Activated CD8-positive, alpha-beta memory T cell treated with anti-CD3 and anti-CD28 coated beads, Interleukin-2, amount 10 ng/mL, durations not matched to agents 7 days and 5 days (primary cell): ENCODE measurements at places on chromosomes 1 and 21.
A peak's percentile ranks its signal among the peaks of the same experiment; 100 is the strongest.

GRCh38 chr21:26686278-26686677, 113.2 kb upstream of the CYYR1 start:
- DNase-seq, result peak; percentile 42

- DNase-seq, result no peak
Observed at GRCh38 chr21:18722193-18722592, 318.6 kb upstream of the TMPRSS15 start.

GRCh38 chr1:38558055-38558454, 301.5 kb downstream of the RRAGC start:
- no peak for DNase-seq

GRCh38 chr21:41668686-41669532, 97.9 kb downstream of the RIPK4 start:
- no peak for DNase-seq

DNA sequence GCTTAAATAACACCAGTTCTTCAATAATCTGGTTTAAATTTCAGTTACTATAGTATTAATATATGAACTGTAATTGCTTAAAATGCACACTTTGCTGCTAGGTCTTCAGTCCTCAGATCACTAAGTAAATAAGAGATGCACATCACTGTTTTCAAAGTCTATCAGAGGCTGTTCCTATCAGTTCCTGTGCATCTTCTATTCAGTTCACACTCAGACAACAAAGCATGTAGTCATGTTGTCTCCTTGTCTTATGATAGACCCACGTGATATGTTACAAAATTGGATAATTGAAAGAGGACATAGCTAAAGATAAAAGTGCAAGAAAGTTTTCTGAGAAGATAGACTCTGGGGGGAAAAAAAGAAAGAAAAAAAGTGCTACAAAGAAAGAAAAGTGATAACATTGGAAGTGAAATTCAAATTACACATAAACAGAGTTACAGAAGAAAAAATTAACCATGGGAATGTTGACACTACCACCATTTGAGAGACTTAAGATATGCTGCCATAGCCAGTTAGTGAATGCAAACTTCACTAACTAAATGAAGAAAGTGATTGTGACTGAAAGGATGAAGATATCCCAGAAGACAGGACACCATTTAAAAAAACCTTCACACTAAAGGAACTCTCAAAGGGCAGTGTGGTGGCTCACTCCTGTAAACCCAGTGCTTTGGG, 33.9 kb upstream of the TSNAX start:
- DNase-seq, result no peak

DNA sequence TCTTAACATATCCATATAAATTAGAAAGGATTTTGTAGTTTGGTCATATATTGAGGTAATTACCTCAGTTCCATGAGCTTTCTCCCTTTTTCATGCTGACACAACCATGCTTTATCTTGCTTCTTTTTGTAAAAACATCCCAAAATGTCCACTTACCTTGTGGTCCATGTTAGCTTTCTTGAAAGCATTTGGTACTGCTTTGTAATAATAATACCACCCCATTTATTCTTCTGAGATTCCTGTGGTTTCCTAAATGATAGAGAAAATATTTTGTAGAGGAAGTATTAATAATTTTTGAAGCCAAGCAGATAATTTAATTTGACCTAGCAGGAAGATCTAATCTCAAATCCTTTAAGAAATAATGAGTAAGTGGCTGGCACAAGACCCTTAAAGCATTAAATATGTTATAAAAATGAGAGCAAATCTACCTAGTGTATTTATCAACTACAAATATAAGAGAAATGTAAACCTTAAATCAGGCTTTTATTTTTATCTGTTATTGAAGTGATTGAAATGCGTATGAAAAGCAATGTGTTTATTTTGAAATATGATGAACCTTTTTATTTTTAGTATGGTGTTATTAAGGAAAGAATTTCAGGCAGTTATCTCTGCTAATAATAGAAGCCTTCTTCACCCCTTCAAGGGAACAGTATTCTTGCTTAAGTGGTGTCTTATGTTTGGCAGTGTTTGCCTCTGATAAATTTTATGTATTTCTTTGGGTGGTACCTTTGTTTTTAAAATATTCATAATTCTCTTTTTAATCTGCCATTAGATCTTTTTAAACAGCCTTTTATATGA, 9.2 kb downstream of the PRKAA2 start:
- no peak for DNase-seq

- no peak for DNase-seq
Observed at GRCh38 chr1:229759037-229759435, 133.0 kb downstream of the URB2 start.

DNA sequence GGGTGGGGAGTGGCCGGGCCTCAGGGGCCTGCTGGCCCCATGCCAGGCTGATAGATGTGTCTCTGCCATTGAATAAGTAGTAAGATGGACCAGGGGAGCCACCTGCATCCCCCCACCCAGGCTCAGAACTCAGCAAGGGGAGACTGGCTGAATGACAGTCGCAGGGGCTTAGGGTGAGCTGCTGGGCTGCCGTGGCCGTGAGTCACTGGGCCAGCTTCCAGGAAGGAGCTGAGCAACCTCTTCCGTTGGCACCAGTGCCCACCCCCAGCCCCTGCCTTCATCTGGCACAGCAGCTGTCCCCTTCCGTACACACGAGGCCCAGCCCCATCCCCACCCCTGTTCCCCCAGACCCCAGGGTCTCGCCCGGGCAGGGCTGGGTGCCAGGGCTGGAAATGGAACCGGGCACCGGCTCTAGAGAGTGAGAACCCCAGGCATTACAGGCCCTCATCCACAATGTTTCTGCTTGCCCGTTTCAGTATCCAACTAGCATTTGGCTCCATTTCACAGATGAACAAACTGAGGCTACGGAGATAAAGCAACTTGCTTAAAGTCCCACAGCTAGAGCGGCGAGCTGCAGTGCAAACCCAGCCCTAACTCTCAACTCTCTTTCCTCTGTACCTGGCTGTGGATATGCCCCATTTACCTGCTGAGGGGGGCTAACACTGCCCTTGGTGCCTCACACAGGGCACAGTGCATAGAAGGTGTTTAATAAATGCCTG, 10.2 kb downstream of the WNT4 start:
- DNase-seq, result no peak

DNA sequence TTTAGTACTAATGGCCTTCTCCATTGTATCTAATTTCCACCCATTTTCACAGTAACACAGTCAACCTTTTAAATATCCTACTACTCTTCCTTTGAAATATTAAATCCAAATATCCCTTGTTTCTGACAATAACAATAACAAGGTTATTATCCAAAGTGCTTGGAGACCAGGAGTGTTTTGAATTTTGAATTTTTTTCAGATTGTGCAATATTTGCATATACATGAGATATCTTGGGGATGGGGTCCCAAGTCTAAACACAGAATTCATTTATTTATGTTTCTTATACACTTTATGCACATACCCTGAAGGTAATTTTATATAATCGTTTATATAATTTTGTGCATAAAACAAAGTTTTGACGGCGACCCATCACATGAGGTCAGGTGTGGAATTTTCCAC, 17.5 kb downstream of the DMAP1 start:
- no peak for DNase-seq

DNA sequence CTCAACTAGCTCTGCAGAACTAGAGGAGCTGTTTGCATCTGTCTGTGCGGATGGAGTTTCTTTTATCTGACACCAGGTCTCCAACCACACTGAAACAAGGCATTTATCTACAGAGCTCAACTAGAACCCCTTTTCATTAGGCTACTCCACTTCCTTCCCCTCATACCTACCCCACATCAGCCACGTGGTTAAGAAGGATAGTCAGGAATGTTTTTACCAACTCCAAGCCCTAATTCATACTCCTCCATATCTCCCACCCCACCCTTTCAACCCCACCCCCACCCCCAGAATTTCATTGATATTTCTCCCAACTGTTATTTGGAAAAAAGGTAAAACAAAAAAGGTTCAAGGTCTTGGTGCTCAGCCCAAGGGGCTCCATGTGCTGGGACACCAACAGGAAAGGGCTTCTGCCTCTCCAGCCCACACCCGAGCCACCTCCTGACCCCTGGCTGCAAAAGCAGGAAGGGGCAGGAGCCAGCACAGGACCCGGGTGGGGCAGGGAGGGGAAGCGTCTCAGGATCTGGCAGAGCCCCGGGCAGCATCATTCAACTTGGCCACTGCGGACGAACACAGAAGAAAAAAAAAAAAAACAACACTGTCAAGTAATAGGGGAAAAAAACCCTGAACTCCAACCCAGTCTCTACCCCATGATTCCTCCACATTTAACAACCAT, 7.0 kb downstream of the ENSA start:
- no peak for DNase-seq

- DNase-seq, result no peak
Observed at GRCh38 chr1:231808990-231809389, 182.4 kb downstream of the DISC1 start.

- DNase-seq, result no peak
Observed at GRCh38 chr1:198523182-198523950, 17.1 kb downstream of the ATP6V1G3 start.

GRCh38 chr1:179025975-179026812, 500 bp downstream of the FAM20B start:
- peak; percentile 79 for DNase-seq

GRCh38 chr1:25657121-25657882, 40.7 kb downstream of the MAN1C1 start:
- peak; percentile 28 for DNase-seq

DNA sequence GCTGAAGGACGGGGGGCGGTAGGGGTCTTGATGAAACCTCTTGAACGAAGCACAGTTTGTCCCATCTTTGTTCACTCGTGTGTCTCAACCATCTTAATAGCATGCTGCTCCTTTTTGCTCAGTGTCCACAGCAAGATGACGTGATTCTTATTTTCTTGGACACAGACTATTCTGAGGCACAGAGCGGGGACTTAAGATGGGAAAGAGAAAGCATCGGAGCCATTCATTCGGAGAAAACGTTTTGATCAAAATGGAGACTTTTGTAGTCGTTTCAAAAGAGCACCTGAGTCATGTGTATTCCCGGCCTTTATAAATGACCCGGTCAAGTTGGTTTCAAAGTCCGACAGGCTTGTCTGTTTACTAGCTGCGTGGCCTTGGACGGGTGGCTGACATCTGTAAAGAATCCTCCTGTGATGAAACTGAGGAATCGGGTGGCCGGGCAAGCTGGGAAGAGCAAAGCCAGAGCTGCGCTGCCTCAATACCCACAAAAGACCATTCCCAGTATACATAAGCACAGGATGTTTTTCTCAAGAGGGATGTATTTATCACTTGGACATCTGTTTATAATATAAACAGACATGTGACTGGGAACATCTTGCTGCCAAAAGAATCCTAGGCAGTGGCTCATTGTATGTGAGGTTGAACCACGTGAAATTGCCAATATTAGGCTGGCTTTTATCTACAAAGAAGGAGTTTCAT, 18.5 kb downstream of the ETS2 start:
- no peak for DNase-seq

- no peak for DNase-seq
Observed at GRCh38 chr1:190365283-190365682, 112.4 kb downstream of the BRINP3 start.

GRCh38 chr1:156862584-156862983, 1.9 kb downstream of the NTRK1 start:
- DNase-seq, result no peak

DNA sequence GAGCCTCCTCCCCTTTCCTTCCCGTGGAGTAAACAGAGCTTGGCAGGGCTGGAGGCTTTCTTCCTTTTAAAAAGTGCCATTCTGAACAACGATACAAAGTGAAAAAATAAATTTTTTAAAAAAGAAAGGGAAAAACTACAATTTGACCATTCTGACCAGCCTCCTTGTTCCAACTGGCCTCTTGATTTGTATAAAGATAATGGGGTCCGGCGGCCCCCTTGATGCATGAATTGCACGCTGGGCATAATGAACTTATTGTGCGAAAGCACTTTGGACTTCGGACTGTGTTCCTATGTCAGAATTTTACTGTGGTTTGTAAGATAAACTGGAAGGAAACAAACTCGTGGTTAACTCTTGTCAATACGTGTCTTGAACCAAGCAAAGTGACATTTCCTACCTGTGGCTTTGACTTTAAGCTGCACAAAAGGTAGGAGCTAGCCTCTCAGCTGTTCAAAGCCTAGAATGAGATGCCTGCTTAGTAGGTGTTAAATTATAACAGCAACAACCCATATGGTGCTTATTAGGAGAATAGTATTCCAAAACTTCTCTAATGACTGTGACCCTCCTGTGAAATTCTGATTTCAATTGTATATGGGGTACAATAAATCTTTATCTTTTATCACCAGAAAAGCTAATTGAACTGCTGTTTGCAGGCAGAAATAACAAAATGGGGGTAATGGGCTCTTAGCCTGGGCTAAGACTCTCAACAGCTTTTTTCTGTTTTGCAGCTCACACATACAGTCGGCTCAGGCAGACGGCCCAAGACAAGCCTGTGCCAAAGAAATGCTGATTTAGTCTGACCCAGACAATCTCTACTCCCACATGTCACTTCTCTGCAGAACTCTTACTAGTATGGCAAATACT, 9.3 kb downstream of the IRF2BP2 start:
- peak; percentile 47 for DNase-seq

DNA sequence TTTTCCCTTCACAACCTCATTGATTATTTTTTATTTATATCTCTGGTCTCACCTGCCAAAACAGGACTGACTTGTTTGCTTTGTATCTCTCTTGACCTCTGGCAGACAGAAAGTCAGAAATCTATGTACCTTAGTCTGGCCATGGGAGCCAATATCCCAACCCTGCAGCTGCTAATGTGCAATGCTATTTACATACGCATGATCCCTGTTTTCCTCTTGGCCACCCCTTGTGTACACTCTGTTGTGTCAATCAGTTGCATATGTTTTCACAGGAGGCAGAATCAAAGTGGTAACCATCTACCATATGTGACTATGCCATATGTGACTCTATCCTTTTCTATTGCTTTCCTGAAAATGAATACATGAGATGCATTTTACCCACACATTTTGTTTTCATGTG, 688.8 kb downstream of the PLA2G4A start:
- no peak for DNase-seq

GRCh38 chr1:232380131-232380530, 249.8 kb downstream of the SIPA1L2 start:
- DNase-seq, result no peak

GRCh38 chr1:115946116-115946515, 30.2 kb upstream of the SLC22A15 start:
- DNase-seq, result no peak

DNA sequence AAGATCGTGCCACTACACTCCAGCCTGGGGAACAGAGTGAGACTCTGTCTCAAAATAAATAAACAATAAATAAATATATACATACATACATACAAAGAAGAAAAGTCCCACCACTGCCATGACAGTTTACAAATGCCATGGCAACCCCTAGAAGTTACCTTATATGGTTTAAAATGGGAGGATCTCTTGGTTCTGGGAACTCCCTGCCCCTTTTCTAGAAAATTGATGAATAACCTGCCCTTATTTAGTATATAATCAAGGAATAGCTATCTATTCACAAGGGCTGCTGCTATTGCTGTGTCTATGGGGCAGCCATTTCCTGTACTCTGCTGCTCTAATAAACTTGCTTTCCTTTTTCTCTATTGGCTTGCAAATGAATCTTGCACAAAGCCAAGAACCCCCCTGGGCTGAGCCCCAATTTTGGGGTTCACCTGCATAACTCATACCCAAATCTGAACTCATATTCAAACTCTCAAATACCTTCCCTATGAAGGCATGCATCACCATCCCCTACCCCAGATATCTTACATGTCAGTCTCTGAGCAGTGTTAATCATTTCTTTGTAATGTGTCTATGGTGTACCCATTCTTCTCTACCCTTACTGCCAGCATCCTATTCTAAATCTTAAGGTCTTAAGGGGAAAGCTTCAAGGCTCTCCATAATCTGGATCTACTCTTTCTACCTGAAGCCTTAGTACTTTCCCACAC, 9.0 kb downstream of the GON4L start:
- no peak for DNase-seq

GRCh38 chr1:85406887-85407533, 57.9 kb downstream of the DDAH1 start:
- no peak for DNase-seq
